Activated T-helper 1 cell treated with anti-CD3 and anti-CD28 coated beads, Interleukin-12 subunit alpha, Interleukin-12 subunit beta, Interleukin-2, Interleukin-4 antibody, amounts not matched to agents 30 ng/mL and 10 ng/mL and 1 ng/mL, durations not matched to agents 14 hours and 24 hours and 36 hours (primary cell): ENCODE measurements at places on chromosomes 2 and 18. TPM values are rescaled to one million over a fixed set of nuclear protein-coding genes. Genes with fewer than 3 reads are reported as not detected.

- DNase-seq: no peak
These were observed 142.8 kb upstream of the ALPP start for GRCh38 chr2:232235716-232236115.

DNA sequence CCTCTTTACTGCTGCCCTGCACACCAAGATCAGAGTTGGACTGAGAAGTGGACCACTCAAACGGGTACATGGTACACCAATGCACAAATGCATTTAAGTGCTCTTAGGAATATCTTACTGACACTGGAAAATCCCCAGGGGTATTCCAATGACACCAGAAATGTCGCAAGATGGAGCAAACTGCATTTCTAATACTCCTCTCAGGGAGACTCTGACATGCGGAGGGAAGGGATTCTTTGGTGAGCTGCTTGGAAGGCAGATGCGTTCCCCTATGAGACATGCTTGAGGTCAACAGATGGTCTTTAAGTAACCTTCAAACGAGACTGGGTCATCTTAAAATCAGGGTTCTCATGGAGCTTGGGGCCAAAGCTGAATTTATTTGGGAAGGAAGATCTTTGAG is 521.8 kb upstream of the TCF4 start:
- no peak for DNase-seq

DNA sequence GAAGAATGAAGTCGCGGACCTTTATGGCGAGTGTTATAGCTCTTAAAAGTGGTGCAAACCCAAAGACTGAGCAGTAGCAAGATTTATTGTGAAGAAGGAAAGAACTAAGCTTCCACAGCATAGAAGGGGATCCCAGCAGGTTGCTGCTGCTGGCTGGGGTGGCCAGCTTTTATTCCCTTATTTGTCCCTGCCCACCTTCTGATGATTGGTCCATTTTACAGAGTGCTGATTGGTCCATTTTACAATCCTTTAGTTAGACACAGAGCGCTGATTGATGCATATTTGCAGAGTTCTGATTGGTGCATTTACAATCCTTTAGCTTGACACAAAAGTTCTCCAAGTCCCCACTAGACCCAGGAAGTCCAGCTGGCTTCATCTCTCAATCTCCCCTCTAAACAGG is 36.3 kb upstream of the EN1 start:
- no peak for DNase-seq

GRCh38 chr2:79387431-79387830 is 125.4 kb upstream of the CTNNA2 start:
- DNase-seq: no peak

DNA sequence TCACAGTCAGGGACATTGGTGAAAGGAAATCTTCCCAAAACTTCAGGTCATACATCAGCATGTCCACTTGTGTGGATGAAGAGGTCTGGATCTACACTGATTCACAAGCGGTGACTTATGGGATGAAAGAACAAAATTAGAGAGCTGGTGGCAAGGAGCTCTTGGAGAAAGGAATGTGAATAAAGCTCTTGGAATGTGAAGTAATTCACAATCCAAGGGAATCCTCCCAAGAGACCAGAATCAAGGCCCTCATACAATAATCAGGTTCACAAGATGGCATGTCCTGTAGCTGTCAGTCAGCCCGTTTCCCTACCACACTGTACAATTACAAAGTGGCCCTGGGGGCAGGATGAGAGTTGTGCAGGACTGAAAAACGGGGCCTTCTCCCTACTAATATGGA is 96.2 kb downstream of the MRPS9 start:
- no peak for DNase-seq

DNA sequence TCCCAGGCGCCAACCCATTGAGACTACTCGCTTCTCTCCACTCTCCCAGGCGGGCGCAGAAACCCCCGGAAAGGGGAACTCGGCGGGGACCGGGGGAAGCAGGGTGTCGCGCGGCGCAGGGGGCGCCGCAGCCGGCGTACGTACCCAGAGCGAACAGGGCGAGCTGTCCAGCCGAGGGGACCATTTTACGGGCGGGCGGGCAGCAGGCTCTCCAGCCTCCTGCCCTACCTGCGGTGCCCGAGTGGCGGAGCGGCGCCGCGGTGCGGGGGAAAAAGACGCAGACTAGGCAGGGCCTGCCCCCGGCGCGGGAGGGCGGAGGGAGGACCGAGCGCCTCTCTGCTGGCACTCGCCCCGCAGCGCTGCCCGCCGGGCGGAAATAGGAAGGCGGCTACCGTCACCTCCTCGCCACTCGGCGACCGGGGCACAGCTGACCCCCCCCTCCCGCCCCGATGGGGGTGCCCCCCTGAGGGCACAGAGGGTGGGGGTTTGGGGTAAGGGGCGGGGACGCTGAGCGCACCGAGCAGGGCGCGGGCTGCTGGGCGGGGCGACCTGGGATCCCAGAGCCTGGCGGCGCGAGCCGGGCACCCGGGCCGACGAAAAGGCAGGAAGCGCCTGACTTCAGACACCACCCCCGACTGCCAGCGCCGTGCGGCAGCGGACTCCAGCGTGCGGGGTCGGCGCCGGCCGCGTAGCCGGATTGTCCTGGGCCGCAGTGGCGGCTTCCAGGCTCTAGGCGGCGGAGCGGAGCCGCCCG is at the start of gene TGFA:
TSS of gene TGFA (minus strand) at position 243 of the 754 bp plus-strand sequence. CDS start at position 184, 59 bp downstream.
- DNase-seq: peak; percentile 46

DNA sequence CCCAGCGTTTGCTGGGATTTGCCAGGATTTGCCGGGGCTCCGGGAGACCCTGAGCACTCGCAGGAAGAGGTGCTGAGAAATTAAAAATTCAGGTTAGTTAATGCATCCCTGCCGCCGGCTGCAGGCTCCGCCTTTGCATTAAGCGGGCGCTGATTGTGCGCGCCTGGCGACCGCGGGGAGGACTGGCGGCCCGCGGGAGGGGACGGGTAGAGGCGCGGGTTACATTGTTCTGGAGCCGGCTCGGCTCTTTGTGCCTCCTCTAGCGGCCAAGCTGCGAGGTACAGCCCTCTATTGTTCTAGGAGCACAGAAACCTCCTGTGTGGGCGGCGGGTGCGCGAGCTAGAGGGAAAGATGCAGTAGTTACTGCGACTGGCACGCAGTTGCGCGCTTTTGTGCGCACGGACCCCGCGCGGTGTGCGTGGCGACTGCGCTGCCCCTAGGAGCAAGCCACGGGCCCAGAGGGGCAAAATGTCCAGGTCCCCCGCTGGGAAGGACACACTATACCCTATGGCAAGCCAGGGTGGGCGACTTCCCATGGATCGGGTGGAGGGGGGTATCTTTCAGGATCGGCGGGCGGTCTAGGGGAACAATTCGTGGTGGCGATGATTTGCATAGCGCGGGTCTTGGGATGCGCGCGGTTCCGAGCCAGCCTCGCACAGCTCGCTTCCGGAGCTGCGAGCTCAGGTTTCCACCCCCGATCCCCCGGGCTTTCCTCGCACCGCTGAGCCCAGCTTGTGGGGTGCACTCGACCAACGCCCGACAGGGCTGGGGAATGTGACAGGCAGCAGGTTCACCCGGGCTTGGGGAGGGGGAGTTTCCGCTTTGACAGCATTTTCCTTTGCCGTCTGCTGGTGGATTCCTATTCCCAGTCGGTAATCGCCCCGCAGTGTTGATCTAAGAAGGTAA is 2.8 kb downstream of the ONECUT2 start:
- DNase-seq: no peak

DNA sequence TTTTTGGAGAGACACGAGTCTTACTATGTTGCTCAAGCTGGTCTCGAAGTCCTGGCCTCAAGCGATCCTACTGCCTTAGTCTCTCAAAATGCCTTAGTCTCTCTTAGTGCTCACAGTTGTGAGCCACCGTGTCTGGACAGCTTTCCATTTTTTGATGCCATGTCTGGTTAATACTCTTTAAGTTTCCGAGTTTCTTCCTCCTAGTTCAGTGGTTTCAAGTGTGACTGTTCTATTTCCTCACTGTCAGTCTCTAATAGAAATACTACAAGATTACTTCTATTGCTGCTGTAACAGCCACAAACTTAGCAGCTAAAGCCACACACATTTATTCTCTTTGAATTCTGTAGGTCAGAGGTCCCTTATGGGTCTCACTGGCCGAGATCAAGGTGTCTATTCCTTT is 125.1 kb upstream of the MGAT5 start:
- no peak for DNase-seq

DNA sequence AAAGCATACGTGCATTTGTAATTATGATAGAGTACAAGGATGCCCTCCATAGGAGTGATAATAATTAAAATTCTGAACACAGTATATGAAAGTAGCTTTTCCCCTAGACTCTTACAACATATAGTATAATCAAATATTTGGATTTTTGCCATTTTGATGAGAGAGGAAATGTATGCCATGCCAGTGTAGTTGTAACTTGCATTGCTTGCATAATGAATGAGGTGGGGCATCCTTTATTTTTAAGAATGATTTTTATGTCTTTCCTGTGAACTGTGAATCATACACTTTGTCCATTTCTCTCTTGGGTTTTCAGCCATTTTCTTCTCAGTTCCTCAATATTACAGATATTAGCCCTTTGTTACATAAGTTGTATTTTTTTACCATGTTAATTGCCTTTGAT is 197.5 kb downstream of the SCG2 start:
- DNase-seq: no peak

- no peak for DNase-seq
These were observed 797.8 kb upstream of the GYPC start for GRCh38 chr2:125857971-125858794.

GRCh38 chr2:95300450-95300849 is 3.3 kb downstream of the KCNIP3 start:
- no peak for DNase-seq

GRCh38 chr18:7230626-7231349 is at the start of gene LRRC30:
TSS of gene LRRC30 (plus strand) at chr18:7231089. CDS start at chr18:7231139, 50 bp downstream.
- no peak for DNase-seq

DNA sequence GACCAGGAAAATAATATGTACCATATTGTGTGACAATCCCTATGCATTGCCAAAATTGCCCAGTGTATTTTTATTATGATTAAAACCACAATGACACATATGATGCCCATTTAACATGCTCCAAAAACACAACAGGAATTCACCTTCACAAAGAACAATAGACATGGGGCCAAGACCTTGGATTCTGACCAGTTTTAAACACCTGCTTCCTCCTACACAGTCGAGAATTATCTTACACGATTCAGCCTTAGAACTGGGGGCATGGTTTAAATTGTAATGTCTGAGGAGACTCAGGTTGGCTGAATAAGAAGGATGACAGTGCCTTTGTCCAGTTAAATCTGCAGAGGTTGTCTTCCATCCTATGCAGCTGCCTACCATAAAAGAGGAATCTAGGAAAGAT is 212.7 kb downstream of the PLCL1 start:
- DNase-seq: no peak

GRCh38 chr2:186907897-186908296 is 58.9 kb upstream of the ZSWIM2 start:
- DNase-seq: no peak

DNA sequence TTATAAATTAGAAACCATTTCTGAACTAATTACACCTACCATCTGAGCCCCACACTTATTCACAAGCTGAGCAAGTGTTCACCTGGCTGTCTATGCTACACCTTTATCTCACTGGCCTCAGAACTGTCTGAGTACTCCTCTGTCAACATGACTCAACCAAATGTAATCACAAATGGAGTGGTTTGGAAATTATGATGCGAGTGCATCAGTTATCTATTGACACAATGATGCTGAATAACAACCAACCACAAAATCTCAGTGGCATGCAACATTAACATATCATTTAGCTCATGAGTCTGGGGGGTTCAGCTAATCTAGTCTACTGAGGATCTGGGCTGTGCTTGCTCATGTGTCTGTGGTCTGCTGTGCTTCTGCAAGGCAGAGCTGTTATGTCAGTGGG is 184.2 kb upstream of the NXPH2 start:
- no peak for DNase-seq

DNA sequence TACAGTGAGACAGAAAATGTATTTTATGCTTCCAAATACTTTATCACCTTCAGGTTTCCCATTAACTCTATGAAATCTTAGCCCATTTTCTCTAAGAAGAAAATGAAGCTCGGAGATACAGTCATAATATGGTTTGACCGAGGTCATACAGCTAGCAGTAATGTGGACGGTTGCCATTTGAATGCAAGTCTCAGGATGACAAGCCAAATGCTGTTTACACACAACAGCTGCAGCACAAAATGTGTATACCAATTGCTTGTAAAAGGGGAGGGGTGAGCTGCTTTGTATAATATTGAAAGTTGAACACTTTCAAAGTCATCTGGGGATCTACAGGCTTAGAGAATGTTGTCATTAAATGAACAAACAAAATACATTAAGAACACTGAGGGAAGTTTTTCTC is 93.8 kb upstream of the FSIP2 start:
- DNase-seq: no peak

DNA sequence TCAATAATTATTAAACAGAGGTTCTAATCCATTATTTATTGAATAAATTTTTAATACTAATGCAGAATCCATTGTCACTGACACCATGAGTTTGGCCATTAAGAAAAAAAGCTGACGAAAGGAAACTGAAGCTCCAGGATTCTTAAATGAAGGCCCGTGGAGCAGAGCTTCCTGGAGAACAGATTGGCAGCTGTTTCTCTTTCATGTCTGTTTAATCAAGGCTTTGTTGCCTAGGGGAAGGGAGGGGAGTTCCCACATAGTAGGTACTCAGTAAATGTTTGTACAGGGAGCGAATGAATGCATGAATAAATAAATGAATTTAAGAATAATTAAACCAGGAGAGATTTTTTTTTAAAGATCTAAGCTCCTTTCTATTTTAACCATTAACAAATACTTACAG is 315.1 kb upstream of the KLHL29 start:
- no peak for DNase-seq

- DNase-seq: no peak
These were observed 26.5 kb downstream of the TCF23 start for GRCh38 chr2:27175330-27175729.

GRCh38 chr2:234256516-234256915 is 206.0 kb downstream of the SPP2 start:
- DNase-seq: no peak

GRCh38 chr2:167183931-167184330 is 295.7 kb downstream of the XIRP2 start:
- DNase-seq: no peak

DNA sequence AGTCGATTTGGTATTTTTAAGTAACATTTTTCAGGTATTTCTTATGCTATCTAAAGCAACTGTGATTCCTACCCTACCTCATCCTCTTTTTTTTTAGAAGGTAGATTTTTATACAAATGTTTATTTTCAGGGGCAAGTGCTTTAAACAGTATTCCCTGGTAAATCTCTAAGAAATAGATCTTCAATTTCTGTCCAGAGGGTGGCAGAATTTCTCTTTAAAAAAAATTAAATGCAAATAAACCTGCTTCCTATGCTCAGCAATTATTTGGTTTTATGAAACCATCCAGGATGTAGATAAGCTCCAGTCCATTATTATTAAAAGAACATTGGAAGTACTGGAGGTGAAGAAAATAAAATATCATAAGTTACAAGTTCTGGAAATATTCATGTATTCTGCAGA is 191.9 kb downstream of the MYO3B start:
- no peak for DNase-seq

GRCh38 chr2:67499989-67500388 is 102.9 kb downstream of the ETAA1 start:
- DNase-seq: no peak

Gene TMEFF2
- not detected in 2 replicates for total RNA-seq

Gene PSMA8
- 0.44 and 0.49 TPM in 2 replicates for total RNA-seq

Gene UCN
- total RNA-seq: 1.4 and 1.8 TPM in 2 replicates

Gene CCDC102B
- 1.1 TPM in 2 replicates for total RNA-seq

Gene ZBTB7C
- total RNA-seq: 1.0 and 1.4 TPM in 2 replicates

Gene CAPN14
- total RNA-seq: 0.18 and 0.20 TPM in 2 replicates

Gene FNDC4
- total RNA-seq: 0.10 TPM in 1 of 2 replicates, not detected in the other

Gene LHCGR
- total RNA-seq: not detected in 2 replicates

Gene ACVR1C
- 0.59 and 1.1 TPM in 2 replicates for total RNA-seq

Gene OTOS
- not detected in 2 replicates for total RNA-seq

Gene MC5R
- total RNA-seq: not detected in 2 replicates

Gene IL36B
- not detected in 2 replicates for total RNA-seq

Gene TRMT61B
- total RNA-seq: 18.4 and 21.4 TPM in 2 replicates

Gene CYP1B1
- total RNA-seq: 12.7 and 14.7 TPM in 2 replicates

Gene RAPH1
- total RNA-seq: 4.2 and 4.6 TPM in 2 replicates

Gene SKOR2
- not detected in 2 replicates for total RNA-seq
